Posterior cingulate gyrus (tissue), 11 donors: ENCODE measurements at places on chromosomes 6 and 20.

DNA sequence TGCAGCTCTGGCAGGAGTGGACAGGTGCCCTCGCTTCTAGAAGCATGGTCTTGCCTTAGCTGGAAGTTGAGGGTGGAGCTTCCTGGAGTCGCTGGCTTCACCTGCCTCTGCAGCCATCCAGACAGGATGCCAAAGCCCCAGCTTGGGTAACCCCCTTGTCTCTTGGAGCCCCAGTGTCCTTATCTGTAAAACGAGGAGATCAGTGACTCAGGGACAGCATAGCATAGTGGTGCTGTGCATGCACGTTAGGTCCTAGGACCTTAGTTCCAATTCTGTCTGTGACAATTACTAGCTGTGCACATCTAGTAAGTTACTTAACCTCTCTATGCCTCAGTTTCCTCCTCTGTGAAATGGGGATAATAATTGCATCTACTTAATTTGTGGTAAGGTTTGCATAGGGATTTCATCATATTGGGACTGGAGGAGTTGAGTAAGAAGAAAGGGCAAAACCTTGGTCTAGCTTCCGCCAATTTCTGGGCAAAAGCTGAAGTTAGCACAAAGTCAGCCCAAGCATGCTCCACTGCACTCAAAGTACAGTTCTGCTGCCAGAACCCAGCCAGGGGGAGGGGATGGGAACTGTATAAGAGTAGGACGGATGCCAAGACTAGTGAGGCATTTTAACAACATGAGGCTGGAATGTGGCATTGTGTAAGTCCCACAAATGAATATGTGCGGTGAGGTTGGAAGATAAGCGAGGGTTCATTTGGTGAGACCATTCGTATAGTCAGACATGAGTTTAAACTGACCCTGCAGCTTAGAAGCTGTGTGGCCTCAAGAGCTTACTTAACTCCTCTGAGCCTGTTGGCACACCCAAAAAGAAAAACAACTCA is 24.5 kb downstream of the TOX2 start:
- DNase-seq = no peak

- DNase-seq = no peak
Measured at GRCh38 chr6:163414946-163415619, 565 bp downstream of the QKI start.

- DNase-seq = no peak
Measured at GRCh38 chr6:41625442-41625841, 12.8 kb upstream of the MDFI start.

DNA sequence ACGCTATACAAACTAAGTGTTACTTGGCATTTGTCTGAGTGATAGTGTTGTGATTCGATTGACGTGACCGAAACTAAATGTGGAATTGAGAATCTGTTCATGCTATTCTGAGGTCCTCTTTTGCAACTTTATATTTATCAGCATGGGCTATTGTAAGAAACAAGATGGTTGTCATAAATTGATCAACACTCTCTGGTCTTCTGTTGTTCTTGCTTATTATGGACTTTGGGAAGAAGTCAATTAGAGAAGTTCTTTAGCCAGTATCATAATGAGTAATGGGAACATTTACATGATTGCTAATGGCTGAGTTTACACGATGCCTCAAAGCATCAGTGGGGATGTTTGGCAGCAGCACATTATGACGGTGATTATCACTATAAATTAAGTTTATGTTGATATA is 195.0 kb downstream of the CD83 start:
- DNase-seq = no peak

GRCh38 chr6:132948889-132949288 is 134.5 kb downstream of the RPS12 start:
- DNase-seq = no peak

DNA sequence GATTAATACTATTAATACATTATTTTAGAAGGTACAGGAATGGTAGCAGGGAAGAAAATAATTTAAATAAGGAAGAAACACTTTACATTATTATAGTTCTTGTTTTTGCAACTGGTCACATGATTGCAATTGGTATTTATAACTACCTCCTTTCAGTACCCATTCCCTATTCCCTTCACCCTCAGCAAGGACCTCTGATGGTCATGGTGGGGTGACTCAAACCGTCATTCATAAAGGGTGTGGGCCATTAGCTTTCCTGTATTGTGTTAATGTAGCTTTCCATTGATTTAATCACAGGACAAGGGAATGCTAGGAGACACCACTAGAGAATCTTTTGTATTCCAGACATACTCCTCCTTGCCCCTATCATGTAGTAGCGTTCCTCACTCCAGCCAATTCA is 47.2 kb upstream of the TMEM244 start:
- no peak for DNase-seq

DNA sequence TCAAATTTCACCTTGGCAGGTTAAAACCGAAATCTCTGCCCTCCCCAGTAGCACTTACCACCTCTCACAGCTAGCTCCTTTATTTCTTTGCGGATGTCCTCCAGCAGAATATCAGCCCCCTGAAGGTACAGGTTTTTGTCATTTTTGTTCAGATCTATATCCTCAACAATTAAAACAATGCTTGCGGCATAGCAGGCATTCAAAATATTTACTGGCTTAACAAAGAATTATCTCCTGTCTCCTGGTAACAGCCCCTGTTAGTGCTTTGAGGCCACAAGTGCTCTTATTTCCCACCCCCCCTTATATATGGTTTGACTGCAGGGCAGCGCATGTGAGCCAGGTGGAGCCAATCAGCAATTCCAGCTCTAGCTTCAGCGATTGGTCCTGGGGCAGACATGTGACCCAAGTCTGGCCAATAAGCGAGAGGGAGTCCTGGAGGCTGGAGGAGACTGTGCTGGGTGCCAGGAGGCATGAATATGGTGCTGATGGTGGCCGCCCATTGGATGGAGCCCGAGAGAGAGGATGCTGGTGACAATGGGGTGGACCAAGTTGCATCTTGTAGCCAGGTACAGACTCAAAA is 21.0 kb downstream of the SULF2 start:
- no peak for DNase-seq

DNA sequence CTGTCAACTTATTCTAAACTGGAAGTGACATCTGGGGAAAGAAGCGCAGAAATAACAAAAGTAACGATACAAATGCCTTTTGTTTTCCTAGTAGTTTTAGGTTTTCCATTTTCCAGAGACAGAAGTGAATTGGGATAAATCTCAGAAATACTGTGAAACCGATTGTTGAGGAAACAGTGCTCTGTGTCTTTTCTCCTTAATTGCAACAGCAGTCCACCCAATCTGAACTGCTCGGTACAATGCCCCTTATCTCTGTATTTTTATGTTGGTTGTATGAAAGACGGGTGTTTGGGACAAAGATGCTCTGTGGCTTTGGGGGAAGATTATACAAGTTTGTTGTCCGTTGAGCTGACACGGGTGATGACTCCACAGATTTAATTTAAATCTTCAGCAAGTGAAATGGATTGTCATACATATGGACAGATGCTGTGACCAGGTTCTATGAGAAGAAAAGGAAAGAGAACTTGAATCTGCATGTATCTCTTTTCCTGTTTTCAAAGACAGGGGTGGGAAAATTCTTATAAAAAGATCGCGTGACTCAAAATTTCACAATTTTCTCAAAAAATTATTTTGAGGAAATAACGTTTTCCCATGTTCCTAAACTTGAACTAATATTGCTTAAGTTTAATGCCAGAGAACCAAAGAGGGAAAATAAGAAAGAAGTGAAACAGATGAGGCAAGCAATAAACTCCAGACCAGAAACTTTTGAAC is 41.2 kb downstream of the SASH1 start:
- no peak for DNase-seq

GRCh38 chr6:15713325-15713724 is 50.5 kb upstream of the DTNBP1 start:
- no peak for DNase-seq

- DNase-seq = no peak
Measured at GRCh38 chr20:50009521-50010454, 27.0 kb downstream of the SNAI1 start.

DNA sequence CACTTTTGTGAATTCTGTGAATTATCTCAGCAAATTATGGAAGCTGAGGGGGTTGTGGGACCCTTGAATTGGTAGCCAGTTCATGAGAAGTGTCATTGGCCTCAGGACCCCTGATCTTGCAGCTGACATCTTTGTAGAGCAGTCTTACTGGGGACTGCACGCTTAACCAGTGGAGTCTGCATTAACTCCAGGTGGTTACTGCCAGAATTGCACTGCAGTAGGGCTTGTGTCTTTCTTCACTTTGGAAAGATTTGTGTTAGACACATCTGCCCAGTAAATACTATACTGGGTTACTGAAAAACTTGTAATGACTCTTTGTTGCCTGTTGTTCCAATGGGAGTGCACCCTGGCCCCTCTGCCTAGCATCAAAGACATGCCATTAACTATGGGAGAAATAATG is 21.2 kb upstream of the CDKN1A start:
- DNase-seq = no peak

GRCh38 chr6:88492824-88493223 is 326.7 kb upstream of the CNR1 start:
- no peak for DNase-seq
